ENCODE measurements at places on chromosomes 5 and 9.

GRCh38 chr5:64625678-64626077, 64.6 kb upstream of the SHISAL2B start:
- DNase-seq, result peak; percentile 16

GRCh38 chr5:93022796-93023447, 558.1 kb downstream of the NR2F1-AS1 start:
- no peak for DNase-seq

GRCh38 chr5:132754111-132754510, 6.9 kb downstream of the CCNI2 start:
- DNase-seq, result no peak

GRCh38 chr5:119527351-119527750, 75.1 kb downstream of the HSD17B4 start:
- no peak for DNase-seq

GRCh38 chr9:88184976-88185375, 46.7 kb upstream of the SPATA31C2 start:
- DNase-seq, result no peak

DNA sequence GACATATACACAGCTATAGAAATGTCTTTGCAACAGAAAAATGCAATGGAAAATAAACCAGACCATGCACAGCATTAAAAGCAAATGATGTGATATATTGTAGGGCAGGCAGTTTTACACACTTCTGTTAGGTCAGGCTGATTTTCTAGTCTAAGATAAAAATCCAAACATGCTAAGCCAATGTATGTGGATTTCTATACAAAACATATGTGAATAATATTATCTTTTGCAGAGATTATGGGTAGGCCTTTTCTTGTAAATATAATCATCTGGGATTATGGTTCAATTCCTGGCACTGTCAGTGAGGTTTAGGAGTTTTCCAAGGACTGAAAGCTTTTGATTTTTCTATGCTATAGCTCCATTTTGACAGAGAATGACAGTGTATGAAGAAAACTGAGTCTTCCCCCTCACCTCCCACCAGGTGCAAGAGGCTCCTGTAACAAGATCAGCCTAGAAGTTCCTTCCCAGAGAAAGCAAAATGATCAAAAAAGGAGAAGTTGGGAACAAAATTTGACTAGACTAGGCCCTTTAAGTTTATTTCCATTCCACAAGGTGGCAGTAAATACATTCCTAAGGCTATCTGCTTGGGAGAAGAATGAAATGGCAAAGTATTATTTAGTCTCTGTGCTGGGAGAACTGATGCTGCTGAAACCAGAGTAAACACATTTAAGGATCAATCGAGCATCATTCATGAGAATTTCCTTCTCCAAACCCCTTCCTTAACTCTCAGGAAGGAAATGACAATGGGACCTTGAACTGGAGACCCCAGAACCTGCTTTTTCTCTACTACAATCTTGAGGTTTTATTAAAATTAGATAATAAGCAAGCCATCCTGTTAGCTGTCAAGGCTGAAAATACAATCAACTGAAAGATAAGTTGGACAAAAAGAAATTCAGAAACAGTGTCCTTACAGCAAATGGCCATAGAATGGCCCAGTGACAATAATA, 133.0 kb upstream of the TUT7 start:
- DNase-seq, result peak; percentile 49
